ENCODE measurements at places on chromosomes 2 and 18.

- no peak for DNase-seq
Measured at GRCh38 chr2:47295131-47295980, 107.6 kb upstream of the MSH2 start.

- no peak for DNase-seq
Measured at GRCh38 chr2:1837022-1837421, 92.7 kb upstream of the PXDN start.

DNA sequence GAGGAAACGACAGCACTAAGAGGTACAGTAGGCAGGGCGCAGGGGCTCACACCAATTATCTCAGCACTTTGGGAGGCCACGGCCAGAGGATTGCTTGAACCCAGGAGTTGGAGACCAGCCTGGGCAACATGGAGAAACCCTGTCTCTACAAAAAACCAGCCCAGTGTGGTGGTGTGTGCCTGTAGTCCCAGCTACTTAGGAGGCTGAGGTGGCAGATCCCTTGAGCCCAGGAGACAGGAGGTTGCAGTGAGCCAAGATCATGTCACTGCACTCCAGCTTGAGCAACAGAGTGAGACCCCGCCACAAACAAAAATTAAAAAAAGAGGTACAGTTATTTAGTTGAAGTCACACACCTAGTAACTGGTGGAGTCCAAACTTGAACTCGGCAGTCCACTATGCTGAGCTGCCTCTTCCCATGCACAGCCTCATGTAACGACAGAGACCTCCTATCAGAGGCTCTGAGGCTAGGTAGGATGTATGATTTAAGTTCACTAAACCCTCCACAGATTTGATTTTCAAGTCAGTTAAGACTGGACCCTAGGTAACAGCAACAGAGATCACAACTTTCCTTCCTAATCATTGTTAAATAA lies 8.7 kb downstream of the STK17B start:
- no peak for DNase-seq

- no peak for DNase-seq
Measured at GRCh38 chr18:59719544-59720181, 22.4 kb upstream of the CCBE1 start.

DNA sequence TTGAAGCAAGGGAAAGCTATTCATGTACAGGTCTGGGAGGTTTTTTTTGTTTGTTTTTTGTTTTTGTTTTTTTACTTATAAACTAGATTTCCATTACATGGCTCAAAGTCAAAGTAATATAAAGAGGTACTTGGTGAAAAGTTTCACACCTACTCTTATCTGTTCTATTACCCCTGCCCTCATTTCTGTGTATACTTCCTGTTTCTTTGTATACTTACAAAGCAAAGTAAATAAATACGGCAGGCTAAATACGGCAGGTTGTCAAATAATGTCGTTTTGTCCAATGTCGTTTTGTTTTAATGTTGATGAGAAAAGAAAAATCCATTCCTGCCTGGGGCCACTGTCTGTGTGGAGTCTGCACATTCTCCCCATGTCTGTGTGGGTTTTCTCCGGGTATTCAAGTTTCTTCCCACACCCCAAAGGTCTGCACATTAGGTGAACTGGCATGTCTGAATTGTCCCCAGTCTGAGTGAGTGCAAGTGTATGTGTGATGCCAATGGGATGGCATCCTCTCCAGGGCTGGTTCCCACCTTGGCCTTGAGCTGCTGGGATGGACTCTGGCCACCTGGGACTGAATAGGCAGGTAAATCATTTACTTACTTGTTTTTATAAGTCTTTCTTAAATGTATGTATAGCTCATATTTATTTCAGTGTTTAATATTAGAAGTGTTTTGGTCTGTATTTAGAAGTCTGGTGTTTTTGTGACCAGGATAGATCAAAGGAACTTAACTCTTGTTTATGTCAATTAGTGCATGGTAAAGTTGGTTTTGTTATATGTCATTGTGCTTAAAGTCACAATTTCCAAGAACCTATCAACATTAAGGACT lies 13.4 kb downstream of the STAMBP start:
- DNase-seq = peak; percentile 85

DNA sequence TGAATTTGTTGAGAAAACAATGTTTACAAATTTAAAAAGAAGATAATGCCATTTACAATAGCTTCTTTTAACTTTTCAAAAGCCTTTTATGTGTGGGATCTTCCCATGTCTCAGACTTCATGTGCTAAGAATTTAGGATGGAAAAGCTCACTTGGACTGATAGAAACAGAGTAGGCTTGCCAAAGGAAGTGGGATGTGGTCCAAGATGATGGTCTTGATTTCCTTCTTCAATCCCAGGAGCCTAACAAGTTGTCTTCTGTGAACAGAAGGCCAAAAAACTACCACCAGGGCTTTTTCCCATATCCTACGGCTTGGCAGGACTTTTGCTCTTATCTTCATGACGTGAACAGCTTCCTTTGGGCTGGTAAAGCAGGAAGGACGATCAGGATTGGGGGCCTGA lies 9.5 kb downstream of the CXCR4 start:
- no peak for DNase-seq

GRCh38 chr2:65979446-65979845 lies 455.5 kb upstream of the MEIS1 start:
- no peak for DNase-seq

- peak; percentile 61 for DNase-seq
Measured at GRCh38 chr18:54880395-54881105, 52.3 kb downstream of the RAB27B start.

- DNase-seq = no peak
Measured at GRCh38 chr2:232134939-232135338, 173.4 kb downstream of the DIS3L2 start.

- no peak for DNase-seq
Measured at GRCh38 chr2:72623481-72623880, 202.4 kb downstream of the EXOC6B start.

- DNase-seq = no peak
Measured at GRCh38 chr2:144111437-144111836, 408.5 kb downstream of the ZEB2 start.

GRCh38 chr2:202695166-202695565 lies 60.4 kb downstream of the FAM117B start:
- no peak for DNase-seq

- no peak for DNase-seq
Measured at GRCh38 chr2:123864416-123864815, 160.7 kb upstream of the CNTNAP5 start.

GRCh38 chr2:105674859-105675541 lies 69.7 kb upstream of the NCK2 start:
- DNase-seq = no peak

GRCh38 chr2:235727174-235727573 lies 233.3 kb downstream of the AGAP1 start:
- DNase-seq = no peak

DNA sequence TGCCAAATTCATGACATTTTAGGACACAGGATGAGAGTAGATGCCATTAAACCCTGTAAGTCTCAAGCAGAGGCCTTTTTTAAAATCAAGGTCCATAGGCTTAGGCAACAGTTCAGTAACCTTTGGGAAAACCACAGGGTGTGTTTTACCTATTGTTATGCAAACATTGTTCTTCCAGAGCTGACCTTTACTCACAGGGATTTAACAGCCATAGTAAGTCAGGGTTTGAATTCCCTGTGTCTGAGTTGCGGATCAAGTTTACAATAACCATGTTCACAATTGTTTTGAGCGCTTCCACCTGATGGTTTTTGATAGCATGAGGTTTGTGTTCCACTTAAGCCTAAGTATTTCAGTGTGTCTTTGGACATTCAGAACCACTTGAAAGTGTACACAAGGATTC lies 160.1 kb upstream of the BOD1L2 start:
- DNase-seq = peak; percentile 62

GRCh38 chr2:218855305-218856166 lies 4.1 kb upstream of the WNT6 start:
- DNase-seq = no peak

GRCh38 chr2:26139269-26140183 lies 33.4 kb upstream of the GAREM2 start:
- no peak for DNase-seq

- DNase-seq = no peak
Measured at GRCh38 chr18:13381331-13381730, 162.8 kb downstream of the LDLRAD4 start.

DNA sequence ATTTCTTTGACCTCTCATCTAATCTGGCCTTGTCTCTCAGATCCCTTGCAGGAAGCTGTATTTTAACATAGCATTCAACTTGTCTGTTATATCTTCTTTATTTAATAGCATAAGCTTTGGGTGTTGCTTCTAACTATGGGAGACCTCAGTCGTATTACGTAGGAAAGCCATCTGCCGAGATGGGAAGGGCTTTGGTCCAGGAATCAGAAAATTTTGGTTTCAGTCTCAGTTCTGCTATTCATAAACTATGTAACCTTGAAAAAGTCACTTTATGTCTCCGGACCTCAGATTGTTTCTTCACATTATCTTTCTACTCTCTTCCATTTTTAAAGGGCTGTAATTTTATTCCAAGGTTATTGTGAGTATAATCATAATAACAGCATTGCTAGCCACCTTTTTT lies 297.7 kb downstream of the SATB2 start:
- DNase-seq = no peak

GRCh38 chr2:38700881-38701458 lies 35.1 kb downstream of the GALM start:
- no peak for DNase-seq

DNA sequence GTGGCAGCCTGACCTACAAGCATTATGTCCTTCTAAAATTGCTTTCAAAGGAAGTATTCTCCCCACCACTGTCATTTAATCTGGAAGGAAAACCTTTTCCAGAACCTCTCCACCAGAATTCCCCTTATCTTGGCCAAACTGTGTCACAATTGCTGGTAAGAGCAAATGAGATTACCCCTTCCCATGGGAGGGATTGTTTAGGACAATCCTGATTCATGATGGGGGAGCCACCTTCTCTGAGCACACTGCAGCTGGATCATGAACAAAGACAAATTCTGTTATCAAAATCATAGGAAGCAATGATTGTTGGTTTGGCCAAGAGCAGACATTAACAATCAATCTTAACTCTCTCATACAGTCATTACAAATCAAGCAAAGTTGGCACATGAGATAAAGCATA lies 18.1 kb upstream of the ATOH8 start:
- DNase-seq = no peak

DNA sequence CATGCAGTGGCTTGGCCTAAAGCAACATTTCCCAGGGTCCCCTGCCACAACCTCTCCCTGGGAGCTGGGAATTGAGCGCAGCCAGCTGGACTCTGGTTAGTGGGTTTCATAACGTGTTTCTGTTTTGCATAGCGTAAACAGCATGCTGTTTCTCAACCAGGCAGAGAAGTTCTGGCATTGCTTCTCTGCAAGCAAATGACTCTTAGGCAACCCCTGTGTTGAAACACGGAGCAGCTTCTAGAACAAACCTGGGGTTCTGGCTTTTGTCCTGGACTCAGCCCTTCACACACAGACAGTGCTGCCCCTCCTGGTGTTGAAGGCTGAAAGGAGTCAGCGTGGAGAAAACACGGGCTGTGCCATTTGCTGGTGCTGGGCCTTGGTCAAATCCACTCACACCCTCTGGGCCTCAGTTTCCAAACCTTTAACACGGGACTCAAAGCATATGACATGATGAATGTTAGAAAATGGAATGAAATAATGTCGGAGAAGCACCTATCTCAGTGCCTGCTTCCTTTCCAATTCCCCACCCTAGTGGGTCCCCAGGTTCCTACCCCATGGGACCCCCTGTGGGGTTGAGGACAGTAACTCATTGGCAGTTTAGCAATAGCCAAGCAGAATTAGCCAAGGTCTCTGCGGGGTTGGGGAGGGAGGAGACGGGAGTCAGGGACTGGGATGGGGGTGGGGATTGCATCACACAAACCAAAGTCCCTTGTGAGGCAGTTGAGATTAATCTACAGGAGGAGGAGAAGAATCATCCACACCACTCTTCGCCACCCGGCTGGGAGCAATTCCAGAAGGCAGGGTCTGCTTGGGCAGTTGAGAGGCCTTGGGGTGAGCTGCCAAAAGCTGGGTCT lies 30.2 kb upstream of the IL1R2 start:
- peak; percentile 83 for DNase-seq

- DNase-seq = no peak
Measured at GRCh38 chr18:76459687-76460350, 35.2 kb downstream of the ZNF516 start.

DNA sequence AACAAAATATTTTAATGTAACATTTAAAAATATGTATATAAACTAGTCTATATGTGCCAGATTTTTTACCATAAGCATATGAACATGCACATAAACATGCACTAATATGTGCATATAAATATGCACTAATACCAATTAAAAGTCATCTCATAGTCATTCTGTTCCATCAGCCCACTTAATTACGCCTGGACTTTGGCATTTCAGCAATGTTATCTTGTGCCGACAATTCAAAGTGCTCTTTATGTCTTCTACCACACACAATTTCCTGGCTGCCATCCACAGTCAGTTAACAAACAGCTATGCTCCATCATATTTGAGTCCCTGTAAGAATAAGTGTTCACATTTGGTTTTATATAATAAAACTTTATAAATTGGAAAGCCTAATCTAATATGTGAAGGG lies 92.6 kb upstream of the TSPYL6 start:
- DNase-seq = peak; percentile 28

- no peak for DNase-seq
Measured at GRCh38 chr2:159988412-159988970, 73.9 kb downstream of the PLA2R1 start.

DNA sequence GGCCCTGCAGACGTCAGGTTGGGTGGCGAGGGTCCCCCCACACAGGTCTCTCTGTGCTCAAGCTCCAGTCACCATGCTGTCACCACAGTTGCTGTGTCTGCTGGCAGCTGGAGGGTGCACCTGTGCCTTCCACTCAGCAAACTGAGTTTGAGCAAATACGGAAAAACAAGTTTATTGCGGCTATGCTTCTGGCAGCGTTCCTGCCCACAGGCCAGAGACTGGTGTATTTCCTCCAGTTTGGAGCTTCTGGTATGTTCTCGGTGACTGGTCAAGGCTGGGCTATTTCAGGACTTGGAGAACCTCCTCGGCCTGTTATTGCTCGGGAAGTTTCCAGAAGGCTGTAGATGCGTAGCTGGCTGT lies 132.6 kb downstream of the SEPTIN10 start:
- DNase-seq = peak; percentile 43

- no peak for DNase-seq
Measured at GRCh38 chr2:225040142-225040541, 2.1 kb downstream of the DOCK10 start.

DNA sequence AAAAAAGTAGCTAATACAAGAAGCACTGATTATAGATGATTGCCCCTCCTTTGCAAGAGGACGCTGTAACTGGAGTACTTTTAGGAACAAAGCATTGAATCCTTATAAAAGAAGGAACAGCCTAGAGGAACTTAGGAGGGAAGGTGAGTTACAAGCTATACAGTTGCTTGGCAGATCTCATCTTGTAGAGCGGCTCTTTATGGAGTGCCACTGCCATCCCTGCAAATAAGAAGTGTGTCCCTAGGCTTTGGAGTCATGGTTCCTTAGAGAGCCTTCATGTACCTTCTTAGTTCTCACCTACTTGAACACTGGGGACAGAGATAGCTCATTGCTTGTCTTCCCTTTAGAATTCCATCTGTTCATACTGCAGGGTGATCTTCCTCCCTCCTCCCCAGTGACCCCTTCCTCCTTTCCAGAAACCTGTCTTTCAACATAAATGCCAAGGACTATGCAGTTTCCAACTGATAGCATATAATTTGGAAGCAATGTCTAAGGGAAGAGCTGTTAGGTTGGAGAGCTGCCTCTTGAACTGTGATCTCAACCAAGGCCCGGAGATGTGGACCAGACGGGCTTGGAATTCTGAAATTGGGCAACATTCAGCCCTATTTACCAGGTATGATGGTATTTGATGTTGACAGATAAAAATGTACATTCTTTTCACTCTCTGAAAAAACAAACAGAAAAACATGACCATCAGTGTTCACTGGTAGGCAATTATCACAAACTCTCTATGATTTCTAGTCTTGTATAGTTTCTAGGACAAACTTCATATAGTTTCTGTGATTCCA lies 7.5 kb downstream of the FMNL2 start:
- no peak for DNase-seq

GRCh38 chr2:100526868-100527267 lies 35.9 kb upstream of the PDCL3 start:
- no peak for DNase-seq
